ENCODE measurements at places on chromosomes 4 and X.
A peak's percentile ranks its signal among the peaks of the same experiment; 100 is the strongest.

- DNase-seq = no peak
Measured at GRCh38 chr4:78482281-78482680, 69.3 kb upstream of the ANXA3 start.

DNA sequence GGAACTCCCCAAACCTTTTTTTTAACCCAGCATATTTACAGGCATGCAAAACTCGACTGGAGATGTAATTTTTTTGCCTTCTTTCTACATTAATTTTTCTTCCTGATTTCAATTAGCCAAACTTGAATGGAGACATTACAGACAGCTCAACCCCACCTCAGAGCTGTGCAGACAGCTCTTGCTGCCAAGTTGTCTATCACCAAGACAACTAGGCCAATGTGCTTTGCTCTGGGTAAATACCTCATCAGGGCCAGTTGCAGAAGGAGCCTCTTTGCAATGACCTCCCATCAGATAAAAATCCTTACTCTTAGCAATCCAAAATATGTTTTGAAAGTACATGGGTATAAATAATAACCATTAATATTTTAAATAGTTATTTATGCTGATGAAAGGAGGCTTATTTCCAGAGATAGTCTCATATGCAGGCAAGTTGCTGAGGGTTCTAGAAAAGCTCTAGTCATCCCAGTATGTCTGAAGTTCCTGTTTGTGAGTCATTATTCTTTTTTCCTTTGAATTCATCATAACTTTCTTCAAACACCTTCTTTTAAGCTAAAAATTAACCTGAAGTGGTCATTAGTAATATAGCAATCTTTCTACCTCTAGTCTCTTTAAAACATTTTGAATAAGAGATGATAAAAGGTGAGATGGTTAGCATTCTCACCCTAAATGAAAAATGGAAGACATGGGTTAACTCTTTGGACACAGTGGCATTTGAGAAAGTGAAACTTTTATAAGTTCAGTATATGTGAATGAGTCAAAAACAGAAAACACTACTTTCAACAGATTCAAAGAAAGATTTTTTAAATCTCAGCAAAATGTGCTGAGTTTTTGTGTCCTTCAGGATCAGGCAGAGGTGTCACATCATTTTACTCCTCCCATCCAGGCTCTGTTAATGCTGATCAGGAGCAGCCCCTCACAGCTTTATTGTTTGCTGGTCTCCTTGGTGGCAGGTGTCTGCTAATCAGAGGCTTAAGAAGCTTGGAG, 475.5 kb upstream of the FGF16 start:
- no peak for DNase-seq

DNA sequence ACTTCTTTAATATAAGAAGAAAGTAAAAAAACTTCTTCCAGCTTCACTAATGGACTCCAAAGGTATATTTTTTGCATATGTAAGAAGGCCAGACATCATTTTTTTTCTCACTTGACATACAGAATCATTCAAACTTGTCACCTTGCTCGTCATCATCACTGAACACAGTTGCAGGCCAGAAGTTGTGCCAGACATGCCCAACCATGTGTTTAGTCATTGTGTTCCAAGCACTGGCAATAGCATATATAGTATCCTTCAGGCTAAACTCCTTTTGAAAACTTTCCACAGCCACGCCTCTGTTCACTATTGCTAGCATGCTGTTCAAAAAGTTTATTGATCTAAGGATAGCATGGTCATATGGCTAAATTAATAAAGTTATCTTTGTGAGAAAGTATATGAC, 83.3 kb downstream of the CHIC2 start:
- no peak for DNase-seq

DNA sequence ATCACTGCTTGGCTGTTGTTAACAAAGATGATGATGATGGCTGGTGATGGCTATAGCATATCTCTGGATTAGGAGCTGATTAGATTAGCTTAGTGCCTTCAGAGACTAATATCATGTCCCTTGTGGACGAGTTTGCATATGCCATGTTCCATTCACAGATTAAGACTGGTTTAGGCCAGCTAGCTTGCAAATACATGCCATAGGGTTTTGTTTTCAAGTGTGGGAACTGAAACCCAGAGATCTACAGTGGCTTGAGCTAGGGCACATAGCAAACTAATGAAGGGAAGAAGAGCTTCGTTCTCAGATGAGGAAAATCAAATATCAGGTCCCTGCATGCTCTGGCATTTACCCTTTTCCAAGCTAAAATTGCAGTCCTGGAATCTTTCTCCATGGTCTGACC, 492.3 kb downstream of the MAGEE1 start:
- no peak for DNase-seq

- DNase-seq = no peak
Measured at GRCh38 chrX:40267334-40268187, 169.8 kb upstream of the BCOR start.

- no peak for DNase-seq
Measured at GRCh38 chr4:118814058-118814457, 21.9 kb downstream of the SEC24D start.

- DNase-seq = no peak
Measured at GRCh38 chr4:67680581-67681222, 20.3 kb downstream of the UBA6 start.

GRCh38 chrX:56738670-56739069, 9.6 kb downstream of the NBDY start:
- DNase-seq = no peak

GRCh38 chr4:84973856-84974255, 7.4 kb upstream of the WDFY3 start:
- DNase-seq = no peak

- no peak for DNase-seq
Measured at GRCh38 chr4:171639540-171639939, 173.7 kb upstream of the GALNTL6 start.

GRCh38 chrX:104419211-104419610, 146.8 kb upstream of the IL1RAPL2 start:
- DNase-seq = no peak

GRCh38 chrX:46704767-46705386, 54.0 kb downstream of the SLC9A7 start:
- no peak for DNase-seq

DNA sequence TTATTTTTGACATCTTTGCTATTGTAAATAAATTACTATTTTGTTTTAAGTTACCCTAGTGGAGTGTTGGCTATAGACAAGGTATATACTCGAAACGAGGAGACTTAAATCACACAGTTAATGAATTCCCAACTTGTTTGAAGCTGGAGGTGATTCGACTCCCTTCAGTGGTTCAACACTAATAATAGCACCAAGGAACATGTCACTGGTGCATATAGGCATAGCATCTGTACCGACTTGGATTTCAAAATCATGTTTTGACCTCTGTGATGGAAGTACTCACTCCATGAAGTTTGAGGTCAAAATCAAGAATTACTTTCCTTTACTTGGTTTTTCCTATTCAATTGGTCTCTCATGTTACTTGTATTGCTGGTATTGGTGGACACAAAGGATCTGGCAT, 66.5 kb downstream of the ZFX start:
- no peak for DNase-seq

GRCh38 chr4:163895378-163896005, 401.0 kb downstream of the TMA16 start:
- peak; percentile 77 for DNase-seq

- no peak for DNase-seq
Measured at GRCh38 chr4:24404281-24404680, 180.1 kb downstream of the DHX15 start.

DNA sequence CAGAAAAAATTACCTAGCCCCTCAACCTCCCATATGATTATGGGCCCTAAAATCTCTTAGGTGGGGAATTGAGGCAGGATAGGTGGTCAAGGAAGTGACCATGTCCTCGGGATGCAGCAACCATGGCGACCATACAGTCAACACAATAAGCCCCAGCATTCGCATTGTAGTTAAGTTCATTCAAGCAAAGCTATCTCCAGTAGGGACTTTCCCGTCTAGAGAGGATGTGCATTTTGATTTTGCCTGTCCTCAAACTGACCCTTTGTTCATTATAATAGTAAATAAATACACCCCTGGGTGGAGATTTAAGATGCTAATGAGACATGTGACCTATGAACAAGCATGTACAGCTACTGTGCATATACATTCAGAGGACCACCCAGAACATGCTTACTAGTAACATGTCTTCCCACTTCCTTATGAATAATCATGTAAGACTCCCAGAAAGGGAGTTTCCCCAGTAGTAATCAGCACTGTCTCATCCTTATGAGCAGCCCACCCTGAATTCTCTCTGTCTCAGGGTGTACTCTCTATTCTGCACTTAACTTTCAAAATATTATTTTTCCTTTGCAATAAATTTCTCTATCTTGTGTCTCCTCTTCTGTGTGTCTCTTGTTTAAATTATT, 74.3 kb downstream of the NUDT11 start:
- no peak for DNase-seq

GRCh38 chr4:76950956-76951671, 1.6 kb downstream of the SEPTIN11 start:
- DNase-seq = no peak

DNA sequence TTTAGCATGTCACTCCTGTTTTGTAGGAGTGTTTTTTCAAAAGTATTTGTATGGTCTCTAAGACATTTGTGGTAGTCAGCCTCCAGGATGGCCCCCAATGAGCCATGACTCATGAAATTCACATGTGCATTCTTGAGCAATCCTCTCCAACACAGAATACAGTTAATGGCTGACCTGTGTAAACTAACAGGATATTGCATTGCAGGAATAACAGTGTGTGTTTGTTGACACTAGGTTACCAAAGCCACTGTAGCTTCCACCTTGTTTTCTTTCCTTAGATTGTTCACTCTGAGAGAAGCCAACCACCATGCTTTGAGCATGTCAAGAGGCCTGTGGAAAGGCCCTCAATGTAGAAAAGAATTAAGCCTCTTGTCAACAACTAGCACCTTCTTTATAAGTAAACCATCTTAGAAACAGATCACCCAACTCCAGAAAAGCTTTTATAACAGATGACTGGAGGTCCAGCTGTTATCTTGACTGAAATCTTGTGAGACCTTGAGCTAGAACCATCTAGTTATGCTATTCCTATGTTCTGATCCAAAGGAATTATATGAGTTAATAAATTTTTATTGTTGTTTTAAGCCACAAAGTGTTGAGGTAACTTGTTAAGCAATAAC, 28.5 kb downstream of the TBCK start:
- DNase-seq = no peak

GRCh38 chrX:40476958-40477357, 103.8 kb upstream of the ATP6AP2 start:
- no peak for DNase-seq

DNA sequence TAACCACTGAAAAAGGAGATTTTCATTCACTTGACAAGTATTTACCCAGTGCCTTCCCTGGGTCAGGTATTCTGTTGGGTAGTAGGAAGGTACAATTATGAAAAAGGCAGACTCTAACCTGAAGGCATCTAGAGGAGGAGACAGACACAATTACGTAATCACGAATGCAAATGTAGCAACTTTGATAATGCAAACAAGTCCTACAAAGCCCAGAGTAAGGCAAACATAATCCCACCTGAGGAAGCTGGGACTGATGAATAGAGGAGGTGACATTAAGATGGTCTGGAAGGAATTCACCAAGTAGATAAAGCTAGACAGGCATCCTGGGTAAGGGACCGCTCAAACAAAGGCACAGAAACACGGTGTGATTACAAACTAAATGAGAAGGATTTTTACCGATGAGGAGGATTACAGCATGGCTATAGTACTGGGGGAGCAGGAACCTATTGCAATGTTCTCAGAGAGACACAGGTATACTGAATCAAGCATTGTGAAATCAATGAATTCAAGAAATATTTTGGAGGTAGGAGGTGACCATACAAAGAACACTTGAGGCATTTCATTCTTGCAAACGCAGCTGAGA, 37.1 kb downstream of the TMEM150C start:
- DNase-seq = no peak

DNA sequence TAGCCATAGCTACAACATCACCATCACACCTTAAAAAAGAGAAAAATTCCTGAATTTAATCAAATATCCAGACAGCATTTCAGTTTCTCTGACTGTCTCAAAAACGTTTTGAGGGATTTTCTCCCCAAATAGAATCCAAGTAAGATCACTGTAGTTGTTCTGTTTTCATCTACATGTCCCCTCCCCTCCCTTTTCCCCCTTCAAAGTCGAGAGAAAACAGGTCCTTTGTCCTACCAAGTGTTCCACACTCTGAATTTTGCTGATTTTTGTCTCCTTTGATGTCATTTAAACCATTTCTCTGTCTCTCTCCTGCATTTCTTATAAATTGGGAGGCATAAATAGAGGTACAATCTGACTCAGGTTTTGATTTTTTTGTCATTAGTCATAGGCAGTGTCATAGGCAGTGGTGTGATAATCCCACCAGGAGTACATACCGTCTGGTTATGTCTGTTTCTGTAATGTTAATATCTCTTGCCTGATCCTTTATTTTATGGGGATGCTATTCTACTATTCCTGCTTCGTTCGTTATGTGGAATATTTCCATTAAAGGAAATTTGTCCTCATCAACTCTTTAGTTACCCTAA, 348.6 kb downstream of the PTTG2 start:
- DNase-seq = no peak

DNA sequence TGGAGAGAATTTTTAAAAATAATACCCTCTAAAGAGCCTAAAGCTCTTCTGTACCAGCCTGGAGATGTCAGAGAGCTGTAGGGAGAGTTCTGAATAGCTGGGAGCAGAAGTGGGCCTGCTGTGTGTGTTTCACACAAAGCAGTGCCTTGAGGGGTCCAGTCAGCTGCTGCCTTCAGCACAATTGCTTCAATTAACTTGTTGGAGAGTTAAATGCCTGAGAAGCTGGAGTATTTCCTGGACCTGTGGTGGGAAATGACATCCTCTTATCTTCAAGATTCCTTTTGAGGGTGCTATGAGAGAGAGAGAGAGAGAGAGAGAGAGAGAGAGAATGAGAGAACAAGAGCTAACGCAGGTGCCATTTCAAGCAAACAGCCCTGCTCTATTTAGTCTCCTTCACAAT, 96.2 kb upstream of the IL1RAPL2 start:
- no peak for DNase-seq

DNA sequence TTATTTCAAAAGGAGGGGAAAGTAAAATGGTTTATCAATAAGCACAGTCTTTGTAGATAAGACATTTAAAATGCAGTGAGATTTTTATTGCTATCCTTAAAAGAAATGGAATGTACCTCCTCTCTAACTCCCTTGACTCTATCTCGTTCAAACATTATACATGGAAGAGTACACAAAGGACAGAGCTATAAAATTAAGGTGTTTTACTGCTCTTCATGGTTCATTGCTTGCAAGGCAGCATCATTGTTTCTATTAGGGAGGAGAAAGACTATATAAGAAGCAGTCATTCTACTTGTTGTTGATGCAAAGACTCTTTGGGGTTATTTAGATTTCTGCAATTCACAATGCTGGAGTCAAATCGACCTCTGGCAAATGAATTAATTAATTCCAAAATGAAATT, 380.2 kb upstream of the NDST3 start:
- DNase-seq = no peak

- peak; percentile 52 for DNase-seq
Measured at GRCh38 chrX:150365051-150365989, 2.2 kb downstream of the MAMLD1 start.

Measured in thymus (tissue), 14 donors.